Glutamatergic neuron (in vitro differentiated cells): ENCODE measurements at places on chromosomes 13 and 19.

DNA sequence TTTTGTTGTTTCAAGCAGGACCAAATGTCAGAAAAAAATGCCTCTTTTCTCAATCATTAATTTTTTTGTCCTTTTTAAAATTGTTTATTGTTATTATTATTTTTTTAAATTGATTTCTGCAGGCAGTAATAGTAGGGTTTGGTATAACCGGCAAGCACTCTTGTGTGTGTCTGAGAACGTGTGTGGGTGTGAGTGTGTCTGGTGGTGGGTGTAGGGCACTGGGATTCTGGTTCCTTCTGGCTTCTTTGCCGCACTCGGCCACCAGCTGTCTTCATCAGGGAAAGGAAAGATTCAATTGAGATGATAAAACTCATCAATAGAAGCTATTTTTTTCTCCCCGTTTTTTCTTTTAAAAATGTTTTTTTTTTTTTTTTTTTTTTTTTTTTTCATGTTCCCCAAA is 56.4 kb downstream of the IER2 start:
- DNase-seq: no peak

DNA sequence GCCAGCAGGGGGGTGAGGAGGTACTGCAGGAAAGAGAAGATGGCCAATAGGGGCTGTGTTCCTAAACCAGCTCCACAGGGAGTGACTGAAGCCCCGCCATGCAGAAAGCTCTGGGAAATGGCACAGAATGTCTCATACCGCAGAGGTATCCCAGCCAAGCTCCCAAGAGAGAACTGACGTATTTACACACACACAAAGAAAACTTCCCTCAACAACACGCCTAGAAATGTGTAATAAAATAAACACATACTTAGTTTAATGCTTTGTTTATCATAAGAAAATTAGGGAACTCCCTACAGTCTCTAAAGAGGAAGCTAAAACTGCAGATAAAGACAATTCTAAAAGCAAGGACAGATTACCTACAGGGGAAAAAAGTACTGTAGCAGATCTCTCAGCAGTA is 40.0 kb downstream of the ESD start:
- DNase-seq: no peak

- DNase-seq: no peak
Observed at GRCh38 chr13:96499656-96500055, 409.7 kb downstream of the HS6ST3 start.

DNA sequence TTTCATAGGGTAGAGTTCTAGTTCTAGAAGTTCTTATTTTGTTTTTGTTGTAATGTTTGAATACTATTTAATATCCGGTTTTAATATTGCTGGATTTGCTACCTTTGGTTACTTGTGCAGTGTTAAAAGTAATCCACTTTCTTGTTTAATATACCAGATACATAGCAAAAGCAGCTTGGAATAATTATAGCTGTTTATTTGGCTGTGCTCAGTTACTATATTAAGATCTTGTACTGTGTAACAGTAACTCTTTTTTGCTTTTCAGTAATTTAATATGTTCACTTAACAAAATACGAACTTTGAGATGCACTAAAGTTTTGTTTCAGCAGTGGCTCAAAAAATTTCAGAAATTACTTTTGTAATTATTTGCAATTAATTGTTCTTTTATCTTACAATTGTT is 50.9 kb downstream of the AKAP11 start:
- DNase-seq: no peak

DNA sequence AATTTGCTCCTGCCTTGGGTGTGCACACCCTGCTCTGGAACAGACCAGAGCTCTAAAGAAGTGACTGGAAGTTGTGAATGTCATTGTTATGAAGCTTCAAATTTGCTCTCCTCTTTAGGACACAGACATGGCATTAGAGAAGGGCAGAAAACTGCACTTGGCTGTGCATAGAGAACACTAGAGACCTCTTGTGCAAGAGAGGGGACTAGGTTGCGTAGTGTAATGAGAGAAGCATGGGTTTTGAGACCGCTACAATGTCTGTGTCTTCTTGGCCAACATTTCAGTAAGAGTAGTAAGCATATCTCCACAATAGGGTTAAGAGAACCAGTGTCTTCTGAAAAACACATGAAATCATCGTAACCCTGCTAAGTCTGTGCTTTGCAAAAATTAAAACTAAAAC is 423.3 kb downstream of the SPRY2 start:
- DNase-seq: no peak

GRCh38 chr19:35088131-35088913 is 27.3 kb upstream of the FXYD3 start:
- peak; percentile 76 for DNase-seq

DNA sequence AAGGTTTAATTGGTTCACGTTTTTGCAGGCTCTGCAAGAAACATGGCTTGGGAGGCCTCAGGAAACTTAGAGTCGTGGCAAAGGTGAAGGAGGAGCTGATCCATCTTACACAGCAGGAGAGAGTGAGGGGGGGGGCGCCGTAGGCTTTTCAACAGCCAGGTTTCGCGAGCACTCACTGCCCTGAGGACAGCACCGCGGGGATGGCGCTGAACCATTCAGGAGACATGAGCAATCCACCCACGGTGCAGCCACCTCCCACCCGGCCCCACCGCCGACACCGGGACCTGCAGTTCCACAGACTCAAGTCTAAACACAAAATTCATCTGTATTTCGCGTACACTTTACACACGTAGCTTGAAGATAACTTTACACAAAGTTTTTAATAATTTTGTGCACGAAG is 73.6 kb downstream of the KDM4B start:
- DNase-seq: peak; percentile 44

- no peak for DNase-seq
Observed at GRCh38 chr19:47107953-47108746, 5.4 kb downstream of the ZC3H4 start.
